ENCODE measurements at places on chromosomes 1 and 21. TPM values are rescaled to one million over a fixed set of nuclear protein-coding genes. Genes with fewer than 3 reads are reported as not detected.

GSTM1 gene
- 48.8 TPM for total RNA-seq

CFHR4 gene
- total RNA-seq = not detected

A3GALT2 gene
- total RNA-seq = 0.58 TPM

BCAN gene
- total RNA-seq = 0.78 TPM

GJB5 gene
- 0.44 TPM for total RNA-seq

GMEB1 gene
- total RNA-seq = 19.1 TPM

RHOU gene
- 39.8 TPM for total RNA-seq

LDLRAD1 gene
- total RNA-seq = not detected

TMOD4 gene
- total RNA-seq = 0.77 TPM
